ENCODE measurements at places on chromosomes 13 and 19.
A peak's percentile ranks its signal among the peaks of the same experiment; 100 is the strongest.

- peak; percentile 62 for DNase-seq
These were observed 14.5 kb upstream of the CERS4 start for GRCh38 chr19:8194528-8195267.

- no peak for DNase-seq
These were observed 353.6 kb downstream of the FGF9 start for GRCh38 chr13:22024381-22024994.

DNA sequence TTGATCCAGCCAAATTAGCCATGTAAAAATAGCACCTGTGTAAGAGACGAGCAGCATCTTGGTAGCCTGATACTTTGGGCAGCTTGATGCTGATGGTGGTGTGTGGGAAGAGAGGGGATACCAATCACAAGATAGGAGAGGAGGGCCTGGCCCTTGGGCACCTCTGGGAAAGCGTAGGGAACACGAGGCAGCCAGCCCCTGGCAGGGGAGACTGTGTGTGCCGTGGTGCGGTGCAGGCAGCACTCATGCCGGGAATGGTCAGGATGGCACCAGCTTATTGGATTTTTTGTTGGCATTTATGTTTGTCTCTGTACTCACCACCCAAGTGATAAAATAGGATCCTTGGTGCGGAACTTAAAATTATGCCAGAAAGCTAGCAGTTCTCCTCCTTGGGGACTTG, 10.2 kb downstream of the SIGLEC8 start:
- DNase-seq, result no peak

DNA sequence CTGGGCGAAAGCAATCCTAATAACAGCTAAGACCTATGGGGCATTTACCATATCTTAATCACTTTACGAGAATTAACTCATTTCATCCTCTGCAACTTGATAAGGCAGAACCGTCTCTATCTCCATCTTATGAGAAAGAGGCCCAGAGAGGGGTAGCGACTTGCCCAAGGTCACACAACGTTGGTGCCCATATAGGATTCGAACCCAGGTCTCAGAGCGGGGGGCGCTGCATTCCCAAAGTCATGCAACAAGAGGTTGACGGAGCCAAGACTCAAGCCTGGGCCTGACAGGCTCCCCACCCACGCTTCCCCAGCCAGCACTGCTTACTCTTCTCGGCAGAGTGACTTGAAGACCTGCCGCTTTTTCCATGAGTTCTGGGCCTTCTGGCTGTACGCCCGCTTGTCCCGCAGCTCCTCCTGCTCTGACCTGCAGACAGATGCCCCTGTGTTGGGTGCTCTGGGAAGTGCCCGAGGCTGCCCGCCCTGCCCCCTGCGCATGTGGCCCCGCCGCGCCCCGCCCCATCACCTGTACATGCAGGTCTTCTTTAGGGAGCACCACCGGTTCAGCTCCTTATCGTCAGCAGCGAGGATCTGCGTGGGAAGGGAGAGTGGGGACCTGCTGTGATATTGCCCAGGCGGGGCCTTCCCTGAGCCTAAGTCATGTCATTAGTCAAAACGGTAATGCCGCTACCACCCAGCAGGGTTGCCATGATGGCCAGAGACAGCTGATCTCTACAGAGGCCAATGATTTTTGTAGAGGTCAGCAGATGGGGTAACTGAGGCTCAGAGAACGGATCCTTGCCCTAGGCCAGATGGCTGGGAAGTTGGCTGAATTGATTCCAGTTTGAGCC, 10.8 kb downstream of the KRI1 start:
- DNase-seq, result no peak

DNA sequence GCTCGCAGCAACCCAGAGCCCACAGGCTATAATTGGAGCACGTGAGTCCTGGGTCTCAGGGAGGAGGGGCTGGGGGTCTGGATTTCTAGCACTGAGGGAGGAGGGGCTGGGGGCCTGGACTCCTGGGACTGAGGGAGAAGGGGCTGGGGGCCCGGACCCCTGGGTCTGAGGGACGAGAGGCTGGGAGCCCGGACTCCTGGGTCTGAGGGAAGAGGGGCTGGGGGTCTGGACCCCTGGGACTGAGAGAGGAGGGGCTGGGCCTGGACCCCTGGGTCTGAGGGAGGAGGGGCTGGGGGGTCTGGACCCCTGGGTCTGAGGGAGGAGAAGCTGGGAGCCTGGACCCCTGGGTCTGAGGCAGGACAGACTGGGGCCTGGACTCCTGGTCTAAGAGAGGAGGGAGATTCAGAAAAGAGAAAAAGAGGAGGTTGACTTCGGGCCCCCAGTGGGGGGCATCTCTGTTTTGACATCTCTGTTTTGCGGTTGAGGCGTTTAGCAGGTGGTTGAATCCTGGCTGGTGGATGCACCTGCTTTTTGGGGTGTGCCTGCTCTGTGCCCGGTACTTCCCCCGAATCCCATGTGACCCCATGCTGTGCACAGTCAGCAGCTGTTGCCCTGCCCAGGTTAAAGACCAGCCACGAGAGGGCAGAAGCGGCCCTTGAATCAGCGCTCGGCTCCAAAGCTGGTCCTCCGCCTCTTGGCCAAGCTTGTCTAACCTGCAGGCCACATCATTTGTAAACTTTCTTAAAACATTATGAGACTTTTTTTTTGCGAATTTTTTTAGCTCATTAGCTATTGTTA, 10.5 kb downstream of the PVR start:
- DNase-seq, result peak; percentile 80
